Bronchial epithelial cell (primary cell): ENCODE measurements at places on chromosomes 2 and 18.

- DNase-seq, result peak; percentile 91
Measured at GRCh38 chr2:233974530-233975071, 57.4 kb downstream of the TRPM8 start.

- no peak for DNase-seq
Measured at GRCh38 chr18:42184685-42185477, 229.8 kb downstream of the PIK3C3 start.

- DNase-seq, result peak; percentile 66
Measured at GRCh38 chr2:28283861-28284260, 108.8 kb upstream of the FOSL2 start.

DNA sequence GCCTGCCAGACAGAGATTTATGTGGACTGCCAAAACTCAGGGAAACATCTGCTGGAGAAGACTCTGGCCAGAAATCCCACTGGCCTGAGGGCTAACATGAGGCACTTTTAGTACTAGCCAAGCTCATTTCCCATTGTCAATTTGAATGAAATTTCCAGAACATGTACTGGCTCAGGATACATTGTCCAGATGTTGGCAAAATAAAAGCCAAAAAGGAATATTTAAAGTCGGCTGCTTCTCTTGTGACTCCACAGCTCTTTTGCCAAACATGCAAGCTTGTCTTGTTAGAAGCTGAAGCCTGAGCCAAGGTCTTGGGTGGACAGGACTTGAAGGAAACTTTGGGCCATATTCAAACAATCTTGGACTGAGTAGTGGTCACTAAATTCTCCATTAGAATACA, 215.5 kb downstream of the NCKAP5 start:
- DNase-seq, result no peak

- peak; percentile 20 for DNase-seq
Measured at GRCh38 chr2:60104514-60105505, 448.6 kb downstream of the BCL11A start.

- peak; percentile 87 for DNase-seq
Measured at GRCh38 chr2:178238154-178238521, 43.8 kb downstream of the OSBPL6 start.

GRCh38 chr18:51711298-51711889, 513.9 kb upstream of the MEX3C start:
- no peak for DNase-seq

GRCh38 chr2:224063298-224063648, 24.2 kb upstream of the SERPINE2 start:
- DNase-seq, result no peak

- DNase-seq, result no peak
Measured at GRCh38 chr2:237205043-237205541, 119.4 kb downstream of the COPS8 start.

- DNase-seq, result peak; percentile 25
Measured at GRCh38 chr2:134934641-134935040, 16.0 kb downstream of the CCNT2 start.

GRCh38 chr2:159573846-159574606, 42.3 kb downstream of the BAZ2B start:
- peak; percentile 58 for DNase-seq

- DNase-seq, result no peak
Measured at GRCh38 chr2:54773838-54774237, 50.4 kb downstream of the EML6 start.

DNA sequence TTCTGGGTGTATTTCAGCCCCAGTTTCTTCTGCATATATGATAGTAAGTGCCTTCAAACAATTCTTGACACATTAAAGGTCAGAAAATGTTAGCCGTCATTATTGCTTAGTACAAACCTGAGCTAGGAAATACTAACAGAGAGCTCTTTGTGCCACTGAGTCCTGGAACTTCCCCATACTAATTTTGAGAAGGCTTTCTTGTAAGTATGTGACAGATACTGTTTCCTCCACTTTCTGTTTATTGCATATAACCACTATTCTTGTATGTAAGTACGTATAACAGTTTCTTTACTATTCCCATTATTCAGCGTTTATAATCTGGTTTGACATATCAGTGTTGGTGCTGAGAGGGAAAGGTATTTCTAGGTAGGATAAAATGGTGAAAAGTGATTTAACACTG, 9.8 kb downstream of the PPP1CB start:
- DNase-seq, result no peak

DNA sequence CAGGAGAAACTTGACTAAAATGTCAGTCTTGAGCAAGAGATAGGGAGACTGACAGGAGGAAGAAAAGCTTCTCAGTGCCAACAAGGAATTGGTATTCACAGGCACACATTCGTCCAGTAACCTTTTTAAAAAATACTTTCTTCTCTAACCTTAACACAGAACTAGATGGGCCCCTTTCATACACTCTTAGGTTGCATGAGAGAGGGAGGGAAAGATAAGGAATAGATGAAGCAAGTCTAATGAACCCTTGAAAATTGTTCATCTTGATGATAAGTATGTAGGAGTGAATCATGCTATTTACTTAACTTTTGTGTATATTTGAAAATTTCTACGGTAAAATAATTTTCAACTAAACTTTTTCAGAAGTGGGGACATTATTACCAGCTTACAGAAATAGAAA, 42.0 kb upstream of the CCDC88A start:
- DNase-seq, result no peak

GRCh38 chr2:98212092-98213000, 125.4 kb downstream of the VWA3B start:
- DNase-seq, result no peak

DNA sequence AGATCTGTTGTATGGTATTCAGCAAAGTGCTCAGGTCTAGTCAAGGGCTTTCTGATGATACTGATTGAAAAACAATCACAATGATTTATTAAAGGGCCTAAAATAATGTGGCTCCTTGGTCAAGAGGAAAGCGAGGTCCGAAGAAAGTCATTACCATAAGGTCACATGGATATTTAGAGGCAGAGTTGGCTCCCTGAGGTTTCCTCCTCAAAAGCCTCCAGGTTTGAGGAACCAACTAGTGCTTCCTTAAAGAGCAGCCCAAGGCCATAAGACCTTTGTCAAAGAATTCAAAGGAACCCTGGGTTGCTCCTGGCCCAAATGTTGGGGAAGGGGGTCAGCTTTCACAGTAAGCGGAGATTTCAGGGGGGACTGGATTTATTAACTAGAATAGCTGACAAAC, 280.7 kb upstream of the ATP5MC3 start:
- no peak for DNase-seq

GRCh38 chr2:69837533-69837932, 8.1 kb downstream of the GMCL1 start:
- DNase-seq, result no peak

- no peak for DNase-seq
Measured at GRCh38 chr18:4450065-4450658, 4.9 kb downstream of the DLGAP1 start.

GRCh38 chr2:218228366-218229090, 11.5 kb downstream of the ARPC2 start:
- peak; percentile 86 for DNase-seq

GRCh38 chr2:23654756-23655155, 269.8 kb downstream of the KLHL29 start:
- DNase-seq, result peak; percentile 88

DNA sequence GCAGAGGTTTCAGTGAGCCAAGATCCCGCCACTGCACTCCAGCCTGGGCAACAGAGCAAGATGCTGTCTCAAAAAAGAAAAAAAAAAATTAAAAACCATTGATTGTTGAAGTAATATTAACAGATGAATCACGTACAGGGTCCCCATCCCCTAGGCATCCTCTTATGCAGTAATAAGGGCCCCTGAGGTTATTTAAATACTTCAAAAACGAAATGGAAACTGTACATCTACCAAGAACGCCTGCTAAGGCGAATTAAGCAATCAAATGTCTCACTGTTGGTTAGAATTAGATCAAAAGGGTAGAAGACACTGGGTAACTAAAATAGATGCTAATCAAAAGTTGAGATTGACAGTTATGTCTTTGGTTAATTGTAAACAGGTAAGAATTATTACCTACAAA, 7.5 kb downstream of the TRABD2A start:
- no peak for DNase-seq

DNA sequence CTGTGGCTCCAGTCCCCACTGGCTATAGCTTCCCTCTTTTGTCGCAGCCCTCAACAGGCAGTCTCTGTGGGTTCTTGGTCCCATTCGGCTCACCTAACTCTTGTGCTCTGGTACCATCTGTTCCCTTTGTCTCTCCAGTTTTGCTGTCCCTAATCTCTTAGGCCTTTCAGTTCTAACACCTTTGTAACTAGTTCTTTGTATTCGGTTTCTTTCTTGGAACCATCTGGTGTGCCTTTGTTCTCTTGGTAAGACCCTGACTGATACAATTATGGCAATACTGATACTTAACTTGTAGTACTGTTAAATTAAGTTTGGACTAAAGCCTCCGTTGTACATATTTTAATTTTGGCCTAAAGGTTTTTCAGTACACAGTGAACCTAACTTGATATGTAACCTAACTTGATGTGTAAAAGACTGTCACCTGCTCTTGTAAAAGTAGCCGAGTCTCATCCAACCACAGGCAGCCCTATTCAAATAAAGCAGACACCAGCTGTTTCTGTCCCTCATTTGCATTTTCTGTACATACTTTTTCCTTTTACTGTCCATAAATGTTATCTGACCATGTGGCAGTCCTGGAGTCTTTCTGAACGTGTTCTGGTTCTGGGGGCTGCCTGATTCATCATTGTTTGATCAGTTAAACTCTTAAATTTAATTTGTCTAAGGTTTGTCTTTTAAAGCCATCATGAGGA, 4.8 kb upstream of the MRPL44 start:
- no peak for DNase-seq

GRCh38 chr2:169275696-169276444, 86.5 kb downstream of the LRP2 start:
- DNase-seq, result peak; percentile 17

DNA sequence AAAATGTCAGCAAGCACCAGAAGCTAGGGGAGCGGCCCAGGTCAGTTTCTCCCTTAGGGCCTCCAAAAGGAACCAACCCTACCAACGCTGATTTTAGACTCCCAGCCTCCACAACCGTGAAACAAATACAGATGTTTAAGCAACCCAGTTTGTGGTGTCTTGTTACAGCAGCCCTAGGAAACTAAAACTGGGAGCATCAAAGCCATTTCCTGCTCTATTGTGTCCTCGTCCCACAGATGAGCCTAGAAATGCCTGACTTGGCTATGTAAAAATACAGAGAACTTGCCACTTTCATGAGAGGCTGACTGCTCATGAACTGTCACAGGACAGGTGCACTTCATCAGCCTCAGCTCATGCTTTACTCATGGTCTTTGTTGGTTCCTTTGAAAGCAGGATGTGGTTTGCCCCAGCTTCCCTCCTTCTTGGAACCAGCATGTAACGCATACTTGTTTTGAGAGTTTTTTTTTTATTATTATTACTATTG, 97.6 kb upstream of the SLC39A10 start:
- peak; percentile 64 for DNase-seq

DNA sequence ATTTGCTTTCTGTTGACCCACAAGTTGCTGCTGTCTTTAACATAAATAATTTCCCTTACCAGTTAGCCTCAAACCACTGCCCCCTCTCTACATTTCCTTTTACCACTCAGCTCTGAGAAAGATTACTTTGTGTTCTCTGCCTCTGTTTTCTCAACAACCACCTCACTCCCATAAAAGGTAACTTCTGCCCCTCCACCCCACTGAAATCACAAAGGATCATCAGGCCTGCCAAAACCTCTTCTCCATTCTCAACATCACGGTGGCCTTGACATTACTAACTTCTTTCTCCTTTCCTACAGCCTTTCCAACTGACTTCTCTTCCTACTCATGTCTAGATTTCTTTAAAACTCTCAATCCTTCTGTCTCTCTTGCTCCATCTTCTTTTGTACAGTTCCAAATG, 10.1 kb downstream of the ACADL start:
- no peak for DNase-seq

DNA sequence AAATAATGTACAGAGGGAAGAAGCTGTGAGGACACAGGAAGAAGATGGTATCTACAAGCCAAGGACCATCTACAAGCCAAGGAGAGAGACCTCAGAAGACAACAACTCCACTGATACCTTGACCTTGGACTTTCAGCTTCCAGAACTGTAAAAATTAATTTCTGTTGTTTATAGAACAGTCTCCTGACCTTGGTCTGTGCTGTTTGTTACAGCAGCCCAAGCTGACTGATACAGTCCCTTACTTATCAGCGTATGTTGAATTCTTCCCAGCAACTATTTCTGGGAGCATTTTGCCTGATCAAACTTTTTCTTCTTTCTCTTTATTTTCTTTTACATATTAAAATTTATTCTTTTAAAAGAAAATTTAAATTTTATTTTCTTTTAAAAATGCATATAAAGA, 47.8 kb upstream of the IGFBP2 start:
- DNase-seq, result no peak

GRCh38 chr2:160258492-160258805, 58.4 kb upstream of the ITGB6 start:
- no peak for DNase-seq

GRCh38 chr2:59150217-59150849, 909.2 kb upstream of the FANCL start:
- peak; percentile 48 for DNase-seq

GRCh38 chr2:111523009-111523408, 361.0 kb downstream of the ANAPC1 start:
- no peak for DNase-seq

DNA sequence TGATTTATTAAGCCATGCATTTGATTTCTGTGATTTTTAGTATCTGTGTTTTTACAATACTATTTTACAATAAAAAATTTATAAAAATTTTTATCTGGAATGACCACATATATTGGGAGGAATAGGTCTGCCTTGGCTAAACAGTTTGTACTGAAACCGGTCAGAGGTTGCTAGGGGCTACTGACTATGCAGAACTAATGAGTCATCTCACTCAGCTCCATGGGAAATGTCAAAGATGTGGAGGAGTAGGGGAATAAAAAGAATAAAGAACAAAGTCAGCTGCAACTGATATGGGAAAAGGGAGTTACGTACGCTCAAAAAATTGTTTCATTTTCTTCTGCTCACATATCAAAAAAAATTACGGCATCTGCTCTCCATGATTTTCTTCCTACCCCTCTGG, 8.6 kb upstream of the TMEM163 start:
- peak; percentile 29 for DNase-seq

GRCh38 chr2:171136024-171136423, 24.7 kb downstream of the TLK1 start:
- DNase-seq, result no peak

GRCh38 chr2:11872247-11872947, 126.0 kb downstream of the LPIN1 start:
- peak; percentile 46 for DNase-seq
